T-cell (primary cell): ENCODE measurements at places on chromosomes 13 and 19.

- no peak overlapping the region for H3K27ac ChIP-seq
- H3K27me3 ChIP-seq = peaks cover 2% of the 10 kb centered on the region
- H3K36me3 ChIP-seq = no peaks in the 10 kb centered on the region
- H3K4me1 ChIP-seq = no peaks in the 10 kb centered on the region
- no peak for DNase-seq
Observed at GRCh38 chr19:9914001-9914314, 22.4 kb downstream of the OLFM2 start.

DNA sequence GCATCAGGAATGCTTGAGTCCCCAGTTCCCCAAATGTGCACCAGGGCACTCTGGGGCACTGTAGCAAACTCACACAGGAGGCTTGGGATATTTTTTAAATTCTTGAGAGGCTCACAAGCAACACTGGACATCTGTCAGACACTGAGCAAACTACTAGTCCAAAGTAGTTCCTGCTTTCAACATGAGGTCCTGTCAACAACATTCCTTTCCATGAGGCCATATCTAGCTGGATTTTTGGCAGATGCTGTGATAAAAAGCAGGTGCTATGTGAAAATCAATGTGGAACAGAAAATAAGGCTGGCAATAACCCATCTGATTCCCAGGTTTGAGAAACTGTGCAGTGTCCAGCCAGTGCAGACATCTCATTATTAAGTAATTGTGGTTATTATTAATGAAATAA is 50.5 kb downstream of the STARD13 start:
- no peaks in the 10 kb centered on the region for H3K4me1 ChIP-seq
- no peak overlapping the region for H3K27ac ChIP-seq
- H3K36me3 ChIP-seq = no peaks in the 10 kb centered on the region

DNA sequence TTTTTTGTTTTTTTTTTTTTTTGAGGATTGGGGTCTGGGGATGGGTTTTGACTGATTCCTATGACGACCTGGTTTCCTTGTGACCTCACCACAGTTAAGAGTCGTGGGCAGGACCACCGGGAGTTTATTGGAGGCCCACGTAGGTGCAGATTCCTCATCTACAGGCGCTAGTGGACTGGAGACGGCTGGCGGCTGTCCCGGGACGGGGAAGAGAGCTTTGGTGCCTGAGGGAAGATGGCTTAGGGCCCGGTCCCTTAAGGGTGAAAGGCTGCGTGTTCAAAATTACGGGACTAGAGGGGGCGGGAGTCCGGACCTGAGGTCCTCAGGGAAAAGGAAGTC is 682 bp upstream of the TEAD2 start:
- no peak for DNase-seq
- no peak overlapping the region for H3K27ac ChIP-seq
- H3K4me1 ChIP-seq = peaks cover 7% of the 10 kb centered on the region
- H3K27me3 ChIP-seq = peaks cover 75% of the 10 kb centered on the region
- H3K4me3 ChIP-seq = peak overlapping the region; percentile 15
- no peaks in the 10 kb centered on the region for H3K36me3 ChIP-seq

GRCh38 chr13:27783111-27783510 is 9.2 kb upstream of the GSX1 start:
- DNase-seq = no peak
- no peak overlapping the region for H3K4me3 ChIP-seq
- no peak overlapping the region for H3K27ac ChIP-seq
- no peaks in the 10 kb centered on the region for H3K36me3 ChIP-seq

DNA sequence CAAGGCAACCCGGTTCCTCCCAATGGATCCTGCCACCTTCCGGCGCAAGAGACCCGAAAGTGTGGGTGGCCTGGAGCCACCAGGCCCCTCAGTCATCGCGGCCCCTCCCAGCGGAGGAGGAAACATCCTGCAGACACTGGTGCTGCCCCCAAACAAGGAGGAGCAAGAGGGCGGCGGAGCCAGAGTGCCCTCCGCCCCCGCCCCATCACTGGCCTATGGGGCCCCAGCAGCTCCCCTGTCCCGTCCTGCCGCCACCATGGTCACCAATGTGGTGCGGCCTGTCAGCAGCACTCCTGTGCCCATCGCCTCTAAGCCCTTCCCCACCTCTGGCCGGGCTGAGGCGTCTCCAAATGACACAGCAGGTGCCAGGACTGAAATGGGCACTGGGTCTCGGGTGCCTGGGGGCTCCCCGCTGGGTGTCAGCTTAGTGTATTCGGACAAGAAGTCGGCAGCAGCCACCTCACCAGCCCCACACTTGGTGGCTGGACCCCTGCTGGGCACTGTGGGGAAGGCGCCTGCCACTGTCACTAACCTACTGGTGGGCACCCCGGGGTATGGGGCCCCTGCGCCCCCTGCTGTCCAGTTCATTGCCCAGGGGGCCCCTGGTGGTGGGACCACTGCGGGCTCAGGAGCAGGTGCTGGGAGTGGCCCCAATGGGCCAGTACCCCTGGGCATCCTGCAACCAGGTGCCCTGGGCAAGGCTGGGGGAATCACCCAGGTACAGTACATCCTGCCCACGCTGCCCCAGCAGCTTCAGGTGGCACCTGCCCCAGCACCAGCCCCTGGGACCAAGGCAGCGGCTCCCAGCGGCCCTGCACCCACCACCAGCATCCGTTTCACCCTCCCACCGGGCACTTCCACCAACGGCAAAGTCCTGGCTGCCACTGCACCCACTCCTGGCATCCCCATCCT is 11.2 kb upstream of the PRR19 start:
- peaks cover 79% of the 10 kb centered on the region for H3K36me3 ChIP-seq
- H3K27ac ChIP-seq = no peak overlapping the region
- no peak overlapping the region for H3K4me3 ChIP-seq
- H3K27me3 ChIP-seq = no peaks in the 10 kb centered on the region
- peak; percentile 45 for DNase-seq

DNA sequence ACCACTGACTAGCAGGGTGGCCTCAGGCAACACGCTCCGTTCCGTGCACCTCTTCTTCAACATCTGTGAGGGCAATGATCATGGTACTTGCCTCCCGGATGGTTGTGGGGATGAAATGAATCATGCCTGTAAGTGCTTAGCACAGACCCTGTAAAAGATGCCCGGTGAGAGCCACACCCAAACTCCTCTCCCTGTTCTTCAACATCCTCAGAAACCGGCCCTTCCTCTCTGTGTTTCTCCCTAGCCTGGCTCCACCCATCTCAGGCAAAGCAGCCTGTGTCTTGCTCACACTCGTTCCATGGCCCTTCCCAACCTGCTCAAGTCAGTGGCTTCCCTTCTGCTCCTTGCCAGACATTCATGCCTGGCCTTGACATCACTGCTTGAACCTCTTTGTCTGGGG is 5.8 kb upstream of the DMKN start:
- no peaks in the 10 kb centered on the region for H3K36me3 ChIP-seq
- H3K27ac ChIP-seq = no peak overlapping the region
- H3K4me3 ChIP-seq = no peak overlapping the region
- peaks cover 12% of the 10 kb centered on the region for H3K27me3 ChIP-seq

DNA sequence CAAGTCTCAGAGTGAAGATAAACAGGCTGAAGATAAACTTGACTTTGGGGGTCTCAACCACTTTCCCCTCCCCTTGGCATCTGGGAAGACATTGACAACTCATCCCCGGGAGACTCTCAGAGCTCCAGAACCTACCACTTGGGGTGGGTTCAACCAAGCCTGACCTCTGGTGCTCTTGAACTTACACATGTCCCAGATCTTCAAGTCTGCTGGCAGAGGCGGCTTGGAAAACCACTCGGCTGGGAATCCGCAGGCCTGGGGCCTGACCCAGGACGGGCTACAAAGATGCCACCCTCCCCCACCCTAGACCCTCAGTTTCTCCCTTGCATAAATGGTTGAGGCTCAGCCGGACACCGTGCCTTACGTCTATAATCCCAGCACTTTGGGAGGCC is 512 bp downstream of the LRRC8E start:
- H3K27ac ChIP-seq = no peak overlapping the region
- H3K4me1 ChIP-seq = peaks cover 6% of the 10 kb centered on the region
- H3K27me3 ChIP-seq = peaks cover 4% of the 10 kb centered on the region
- H3K4me3 ChIP-seq = no peak overlapping the region
- DNase-seq = no peak

- no peaks in the 10 kb centered on the region for H3K4me1 ChIP-seq
- no peaks in the 10 kb centered on the region for H3K27me3 ChIP-seq
- H3K27ac ChIP-seq = no peak overlapping the region
- DNase-seq = no peak
Observed at GRCh38 chr13:80973721-80974120, 632.8 kb upstream of the SPRY2 start.

DNA sequence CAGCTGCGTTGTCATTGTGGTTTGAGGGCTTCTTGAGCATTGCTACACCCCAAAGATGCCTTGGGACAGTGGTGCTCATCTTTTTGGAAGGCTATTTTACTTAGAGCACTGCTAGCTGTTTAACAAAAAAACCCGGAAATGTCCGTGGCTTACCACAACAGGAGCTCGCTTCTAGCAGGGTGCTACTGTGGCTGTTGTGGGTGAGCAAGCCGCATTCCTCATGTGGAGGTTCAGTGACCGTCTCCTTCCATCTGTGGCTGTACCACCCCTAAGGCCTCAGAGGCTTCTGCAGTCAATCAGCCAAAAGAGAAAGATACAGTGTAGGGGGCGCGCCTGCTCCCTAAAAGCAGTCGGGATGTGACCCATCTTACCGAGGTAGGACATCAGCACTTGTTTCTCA is 1004.2 kb downstream of the UQCRFS1 start:
- H3K4me3 ChIP-seq = no peak overlapping the region
- no peak for DNase-seq
- no peak overlapping the region for H3K27ac ChIP-seq
- H3K36me3 ChIP-seq = no peaks in the 10 kb centered on the region
- peaks cover 6% of the 10 kb centered on the region for H3K27me3 ChIP-seq

- no peak overlapping the region for H3K27ac ChIP-seq
- no peak for DNase-seq
- no peaks in the 10 kb centered on the region for H3K27me3 ChIP-seq
- no peaks in the 10 kb centered on the region for H3K36me3 ChIP-seq
- no peaks in the 10 kb centered on the region for H3K4me1 ChIP-seq
Observed at GRCh38 chr13:30290812-30291436, 16.4 kb downstream of the KATNAL1 start.

- no peaks in the 10 kb centered on the region for H3K27me3 ChIP-seq
- no peak overlapping the region for H3K4me3 ChIP-seq
- no peak overlapping the region for H3K27ac ChIP-seq
- DNase-seq = no peak
- H3K4me1 ChIP-seq = no peaks in the 10 kb centered on the region
Observed at GRCh38 chr13:25196971-25197370, 24.9 kb upstream of the AMER2 start.

- no peaks in the 10 kb centered on the region for H3K4me1 ChIP-seq
- no peak for DNase-seq
- H3K4me3 ChIP-seq = no peak overlapping the region
- no peaks in the 10 kb centered on the region for H3K27me3 ChIP-seq
- no peaks in the 10 kb centered on the region for H3K36me3 ChIP-seq
Observed at GRCh38 chr13:108402850-108403249, 133.3 kb downstream of the TNFSF13B start.

- H3K4me1 ChIP-seq = no peaks in the 10 kb centered on the region
- H3K27ac ChIP-seq = no peak overlapping the region
- no peak for DNase-seq
- no peaks in the 10 kb centered on the region for H3K36me3 ChIP-seq
- no peaks in the 10 kb centered on the region for H3K27me3 ChIP-seq
Observed at GRCh38 chr13:109900741-109901140, 114.4 kb upstream of the IRS2 start.

GRCh38 chr19:34034318-34034846 is 137.9 kb upstream of the LSM14A start:
- H3K36me3 ChIP-seq = no peaks in the 10 kb centered on the region
- peaks cover 21% of the 10 kb centered on the region for H3K27me3 ChIP-seq
- no peak for DNase-seq
- H3K4me1 ChIP-seq = no peaks in the 10 kb centered on the region
- H3K4me3 ChIP-seq = no peak overlapping the region

DNA sequence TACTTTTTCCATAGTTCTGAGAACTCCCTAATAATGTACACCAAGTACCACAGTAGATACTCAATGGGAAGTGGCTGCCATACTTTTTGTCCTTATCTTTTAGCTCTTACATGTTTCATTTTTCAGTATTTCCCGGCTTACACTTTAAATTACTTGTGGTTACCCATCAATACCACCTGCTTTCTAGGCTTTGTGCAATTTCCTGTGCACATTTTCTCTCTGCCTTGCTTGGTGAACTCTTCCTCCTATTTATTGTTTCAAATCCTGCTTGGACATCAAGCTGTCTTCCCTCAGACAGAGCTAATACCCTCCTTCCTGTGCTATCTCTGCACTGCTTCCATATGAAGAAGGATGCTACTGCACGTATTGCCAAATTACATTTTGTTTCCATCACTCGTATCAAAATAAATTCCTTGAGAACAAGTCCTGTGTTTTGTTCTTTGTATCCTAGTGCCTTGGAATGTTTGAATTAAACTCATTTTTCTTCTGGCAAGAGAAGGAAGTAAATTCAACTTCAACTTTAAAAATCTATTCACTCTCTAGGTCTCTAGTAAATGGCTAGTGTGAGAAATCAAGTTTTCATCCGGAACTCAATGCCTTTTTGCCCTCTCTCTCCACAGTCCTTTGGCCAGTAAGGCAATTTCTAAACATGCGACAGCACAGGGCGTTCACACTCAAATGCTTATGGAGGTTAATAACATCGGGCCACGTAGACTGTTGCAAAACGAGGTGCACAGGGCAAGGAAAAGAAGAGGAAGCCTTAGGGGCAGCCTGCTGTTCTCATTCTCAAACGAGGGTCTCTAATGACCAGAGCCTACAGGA is 5.6 kb downstream of the ZAR1L start:
- DNase-seq = no peak
- H3K27ac ChIP-seq = no peak overlapping the region
- no peak overlapping the region for H3K4me3 ChIP-seq

DNA sequence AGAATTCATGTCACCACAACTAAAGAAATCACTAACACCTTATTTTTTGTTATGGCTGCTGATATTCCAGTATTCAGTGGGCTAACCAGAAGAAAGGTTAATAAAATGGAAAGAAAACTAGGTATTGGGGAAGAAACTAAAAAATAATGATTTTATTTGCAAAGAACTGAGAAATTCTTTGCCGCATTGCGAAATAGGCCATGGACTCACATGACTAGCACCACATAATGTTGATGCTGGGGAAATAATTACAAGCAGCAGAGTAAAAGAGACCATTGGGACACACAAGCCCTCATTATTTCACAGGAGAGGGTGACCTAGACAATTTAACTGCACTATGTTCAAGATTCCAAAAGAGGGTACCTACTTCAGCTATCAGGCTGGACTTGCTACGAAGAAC is 1411.5 kb downstream of the SLITRK5 start:
- H3K27me3 ChIP-seq = no peaks in the 10 kb centered on the region
- no peak for DNase-seq
- H3K4me1 ChIP-seq = no peaks in the 10 kb centered on the region
- H3K27ac ChIP-seq = no peak overlapping the region
- H3K36me3 ChIP-seq = no peaks in the 10 kb centered on the region

GRCh38 chr13:52177276-52177675 is 17.9 kb upstream of the NEK3 start:
- no peak for DNase-seq
- no peak overlapping the region for H3K4me3 ChIP-seq

- no peaks in the 10 kb centered on the region for H3K4me1 ChIP-seq
- H3K27ac ChIP-seq = no peak overlapping the region
- H3K27me3 ChIP-seq = no peaks in the 10 kb centered on the region
- no peaks in the 10 kb centered on the region for H3K36me3 ChIP-seq
- DNase-seq = no peak
Observed at GRCh38 chr13:86841264-86841663, 829.9 kb upstream of the SLITRK5 start.

GRCh38 chr19:2500841-2501261 is 24.9 kb downstream of the GADD45B start:
- H3K4me1 ChIP-seq = peaks cover 34% of the 10 kb centered on the region
